Stimulated activated CD4-positive, alpha-beta T cell treated with anti-CD3 and anti-CD28 coated beads, Interleukin-2, amount 100 ng/mL, for 24 hours (primary cell): ENCODE measurements at places on chromosomes 4 and X.
A peak's percentile ranks its signal among the peaks of the same experiment; 100 is the strongest.

- no peak for DNase-seq
These were observed 154.9 kb upstream of the CXXC4 start for GRCh38 chr4:104649631-104650030.

DNA sequence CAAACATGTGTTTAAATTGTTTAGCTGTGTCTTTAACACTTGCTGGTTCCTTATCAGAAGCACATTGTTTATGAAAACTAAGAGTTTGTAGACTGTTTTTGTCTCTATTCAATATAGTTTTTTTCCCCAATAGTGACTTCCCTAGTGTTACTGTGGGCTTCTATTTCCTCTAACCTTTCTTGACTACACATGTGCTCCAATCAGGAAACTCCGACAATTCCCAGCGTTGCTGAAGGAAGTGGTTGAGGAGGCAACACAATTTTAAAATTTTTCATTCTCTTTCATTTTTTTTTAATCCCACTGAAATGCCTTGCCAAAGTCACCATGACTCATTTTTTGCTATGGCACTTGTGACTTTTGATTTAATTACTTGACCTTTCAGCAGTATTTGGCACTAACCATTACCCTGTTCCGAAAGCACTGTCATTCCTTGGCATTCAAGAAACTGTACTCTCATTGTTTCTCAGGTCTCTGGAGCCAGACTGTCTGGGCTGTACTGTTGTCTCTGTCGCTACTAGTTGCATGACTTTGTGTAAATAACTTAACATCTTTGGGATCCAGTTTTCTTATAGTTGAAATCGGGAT lies 67.6 kb upstream of the FREM3 start:
- DNase-seq, result no peak

DNA sequence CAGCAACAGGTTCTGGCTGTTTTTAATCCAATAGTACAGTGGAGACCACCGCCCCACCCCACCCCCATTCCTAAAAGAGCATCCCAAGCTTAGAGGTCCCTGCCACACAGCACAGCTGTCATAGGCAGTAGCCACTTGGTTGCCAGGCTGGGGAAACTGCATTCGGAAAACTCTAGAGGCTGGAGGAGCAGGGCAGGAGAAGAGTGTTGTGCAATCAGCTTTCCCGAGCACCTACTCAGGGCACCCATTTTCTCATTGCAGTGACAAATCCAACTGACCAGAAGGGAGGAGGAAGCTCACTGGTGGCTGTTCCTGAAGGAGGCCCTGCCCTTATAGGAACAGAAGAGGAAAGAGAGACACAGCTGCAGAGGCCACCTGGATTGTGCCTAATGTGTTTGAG lies 1.1 kb downstream of the CXCL1 start:
- no peak for DNase-seq

GRCh38 chr4:185112104-185112503 lies 31.0 kb upstream of the SLC25A4 start:
- no peak for DNase-seq

GRCh38 chr4:152063621-152064240 lies 302.9 kb upstream of the GATB start:
- no peak for DNase-seq

GRCh38 chr4:101471201-101471600 lies 123.9 kb upstream of the PPP3CA start:
- no peak for DNase-seq

- no peak for DNase-seq
These were observed 19.8 kb upstream of the PDE5A start for GRCh38 chr4:119648398-119648797.

- no peak for DNase-seq
These were observed 475.9 kb downstream of the PDHA2 start for GRCh38 chr4:96315815-96316214.

- no peak for DNase-seq
These were observed 2.6 kb upstream of the TMEM192 start for GRCh38 chr4:165115301-165115700.

GRCh38 chr4:112664611-112665010 lies 27.7 kb downstream of the LARP7 start:
- no peak for DNase-seq

DNA sequence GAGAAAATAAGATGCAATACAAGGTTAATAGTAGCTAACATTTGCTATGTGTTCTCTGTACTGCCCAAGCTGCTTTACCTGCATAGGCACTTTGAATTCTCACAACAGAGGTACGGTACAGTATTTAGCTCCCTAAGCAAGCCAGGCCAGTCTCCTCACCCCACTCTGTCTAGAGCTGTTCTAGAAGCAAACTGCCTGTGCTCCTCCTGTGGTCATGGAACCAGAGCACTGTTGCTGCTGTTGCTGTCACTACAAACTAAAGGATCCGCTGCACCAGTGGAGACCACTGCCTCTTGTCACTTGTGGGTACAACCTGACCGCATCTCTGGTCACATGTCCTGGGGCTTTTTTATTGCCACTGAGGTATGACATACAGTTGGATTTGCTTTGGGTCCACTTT lies 19.6 kb downstream of the ZNF330 start:
- DNase-seq, result no peak

DNA sequence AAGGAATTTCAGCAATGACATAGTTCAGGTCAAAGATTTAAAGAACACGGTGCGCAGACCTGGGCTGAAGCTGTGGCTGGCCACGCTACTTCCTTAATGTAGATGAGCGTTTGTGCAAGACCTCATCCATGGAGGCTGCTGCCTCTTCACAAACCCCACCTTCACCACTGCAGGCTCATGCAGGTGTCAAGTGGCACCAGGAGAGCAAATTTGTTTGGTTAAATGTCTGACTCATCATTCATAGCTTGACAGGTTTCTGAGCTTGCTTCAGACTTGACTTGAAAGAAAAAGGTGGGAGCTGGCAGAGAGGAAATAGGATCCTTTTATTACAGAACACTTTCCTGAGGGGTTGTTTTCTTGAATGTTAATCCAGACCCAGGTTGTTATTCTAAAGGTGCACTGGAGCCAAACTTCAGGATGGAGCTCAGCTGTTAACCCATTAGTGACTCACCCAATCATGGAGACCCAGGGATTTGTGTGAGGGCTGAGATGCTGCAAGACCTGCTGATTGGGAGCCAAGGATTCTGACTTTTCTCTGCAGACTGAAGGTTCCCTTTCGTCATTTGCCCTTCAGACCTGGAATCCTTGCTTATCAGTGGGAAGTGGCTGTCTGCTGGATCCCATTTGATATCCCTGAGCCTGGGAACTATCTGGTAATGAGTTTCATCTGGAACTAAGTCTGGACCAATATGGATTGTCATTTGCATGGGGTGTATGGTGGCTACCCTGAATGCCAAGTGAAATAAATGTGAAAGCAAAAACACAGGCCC lies 315.3 kb downstream of the PTTG2 start:
- no peak for DNase-seq

DNA sequence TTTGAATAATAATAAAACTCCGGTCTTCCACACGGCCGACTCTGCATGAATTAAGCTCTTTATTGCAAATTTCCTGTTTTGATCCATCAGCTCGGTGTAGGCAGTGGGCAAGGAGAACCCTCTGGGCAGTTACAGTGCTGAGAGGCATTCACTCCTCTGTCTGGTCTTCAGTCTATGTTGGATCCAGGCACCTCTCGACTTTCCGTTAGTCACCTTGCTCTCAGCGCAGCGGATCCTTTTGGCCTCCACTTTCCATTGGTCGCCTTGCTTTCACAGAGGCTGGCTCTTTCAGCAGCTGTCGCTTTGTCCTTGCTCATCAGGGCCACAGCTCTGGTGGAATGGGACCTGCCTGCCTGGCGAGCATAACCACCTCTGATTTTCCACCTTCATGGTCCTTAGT lies 52.9 kb downstream of the TRMT44 start:
- no peak for DNase-seq

DNA sequence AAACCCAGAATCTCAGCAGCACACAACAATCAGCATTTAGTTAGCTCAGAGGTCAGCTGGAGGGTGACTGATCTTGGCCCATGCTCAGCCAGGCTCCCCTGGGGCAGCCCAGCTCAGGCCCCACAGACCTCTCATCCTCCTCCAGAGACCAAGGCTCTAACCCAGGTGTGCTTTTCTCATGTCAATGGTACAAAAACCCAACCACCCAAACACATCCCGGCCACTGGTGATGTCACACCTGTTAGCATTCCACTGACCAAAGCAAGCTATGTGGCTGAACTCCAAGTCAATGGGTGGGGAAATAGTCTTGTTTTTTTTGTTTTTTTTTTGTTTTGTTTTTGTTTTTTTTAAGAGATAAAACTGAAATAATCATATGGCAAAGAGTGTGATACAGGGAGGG lies 77.5 kb downstream of the CYTL1 start:
- DNase-seq, result no peak

DNA sequence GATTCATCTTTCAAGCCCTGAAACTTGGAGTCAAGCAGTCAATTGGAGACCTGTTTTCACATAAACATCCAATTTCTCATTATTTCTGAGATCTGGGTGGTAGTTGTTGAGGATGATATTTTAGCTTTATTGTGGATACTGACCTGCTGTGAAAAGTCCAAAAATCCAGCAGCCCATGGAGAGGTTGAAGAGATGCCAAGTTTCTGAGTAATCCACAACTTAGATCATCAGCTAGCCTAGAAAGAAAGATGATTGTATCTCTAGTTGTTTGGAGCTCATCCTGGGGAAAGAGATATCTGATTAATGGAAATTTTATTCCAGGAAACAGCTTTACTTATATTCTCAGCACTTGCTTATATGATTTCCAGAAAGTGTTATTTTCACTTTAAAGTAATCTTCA lies 48.6 kb upstream of the DCX start:
- DNase-seq, result no peak

DNA sequence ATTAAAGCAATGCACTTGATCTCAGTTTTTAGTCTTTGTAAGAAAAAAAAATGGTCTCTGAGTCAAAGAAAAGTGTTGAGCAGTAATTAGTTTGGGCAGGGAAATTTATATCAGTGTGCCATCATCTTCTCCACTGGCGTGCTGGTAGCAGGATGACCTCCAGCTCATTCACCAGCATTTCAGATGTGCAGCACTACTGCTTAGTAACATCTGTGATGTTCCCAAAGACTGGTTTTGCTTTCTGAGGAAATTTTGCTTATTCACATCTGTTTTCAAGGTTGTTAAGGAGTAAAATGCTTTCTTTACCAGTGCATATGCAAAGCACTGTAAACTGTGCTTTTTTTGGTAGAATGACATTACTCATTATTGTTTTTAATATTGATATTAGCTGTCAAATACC lies 540.4 kb downstream of the TRAM1L1 start:
- no peak for DNase-seq

- DNase-seq, result no peak
These were observed 1.1 kb upstream of the FGF16 start for GRCh38 chrX:77446029-77446585.

- DNase-seq, result peak; percentile 37
These were observed 566 bp downstream of the CORIN start for GRCh38 chr4:47837094-47837907.

DNA sequence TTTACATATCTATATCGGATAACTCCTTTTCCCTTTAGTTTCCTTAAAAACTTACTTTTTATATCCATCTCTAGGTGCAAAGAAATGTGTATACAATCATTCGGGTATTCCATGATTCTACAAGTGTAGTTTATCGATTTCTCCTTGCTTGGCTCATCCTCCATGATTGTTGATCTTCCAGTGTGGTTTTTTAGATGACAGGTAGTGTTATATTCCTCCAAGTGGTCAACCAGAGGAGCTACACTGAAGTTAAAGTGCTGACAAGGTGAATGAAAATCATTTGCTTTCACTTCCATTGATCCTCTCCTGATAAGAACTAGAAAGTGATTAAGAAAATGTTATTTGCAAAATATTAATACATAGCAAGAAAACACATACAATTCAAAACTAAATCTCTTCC lies 38.5 kb downstream of the TMEM156 start:
- no peak for DNase-seq

GRCh38 chrX:31546126-31546525 lies 474.3 kb upstream of the FTHL17 start:
- DNase-seq, result no peak

- DNase-seq, result no peak
These were observed 1622.1 kb downstream of the STIM2 start for GRCh38 chr4:28482580-28483270.

GRCh38 chr4:7361280-7361895 lies 73.3 kb downstream of the PSAPL1 start:
- no peak for DNase-seq

- DNase-seq, result no peak
These were observed 32.9 kb upstream of the TET2 start for GRCh38 chr4:105113800-105114199.

GRCh38 chrX:13473442-13474163 lies 95.8 kb upstream of the EGFL6 start:
- no peak for DNase-seq

DNA sequence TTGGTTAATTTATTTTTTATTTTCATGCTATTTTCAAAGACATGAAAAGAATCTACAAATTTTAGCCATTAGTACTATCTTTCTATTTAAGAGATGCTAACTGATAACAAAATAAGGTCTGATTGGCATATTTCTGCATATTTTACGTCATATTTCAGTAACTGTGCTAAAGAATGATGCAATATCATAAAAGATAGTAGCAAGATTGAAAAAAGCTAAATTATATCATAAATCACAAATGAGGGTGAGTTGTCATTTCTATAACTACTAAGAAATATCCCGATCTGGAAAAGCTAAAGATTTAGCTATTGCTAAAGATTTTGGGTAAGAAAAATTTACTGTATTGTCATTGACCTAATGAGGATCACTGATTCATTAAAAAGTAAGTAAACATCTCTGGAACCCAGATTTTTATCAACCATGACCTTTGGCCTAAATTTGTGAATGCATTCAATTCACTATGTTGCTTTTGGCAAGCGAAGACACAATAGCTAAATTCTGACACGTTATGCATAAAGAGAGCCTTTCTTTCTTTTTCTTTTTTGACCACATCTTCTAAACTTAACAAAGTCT lies 103.6 kb downstream of the HPGD start:
- no peak for DNase-seq

GRCh38 chr4:165079476-165079875 lies 25.8 kb downstream of the TRIM75 start:
- no peak for DNase-seq

GRCh38 chr4:160299608-160300007 lies 1196.7 kb downstream of the RAPGEF2 start:
- no peak for DNase-seq

- DNase-seq, result no peak
These were observed 46.1 kb upstream of the EOLA2 start for GRCh38 chrX:149984411-149984810.

- no peak for DNase-seq
These were observed 575.9 kb downstream of the MID1IP1 start for GRCh38 chrX:39377157-39377556.

DNA sequence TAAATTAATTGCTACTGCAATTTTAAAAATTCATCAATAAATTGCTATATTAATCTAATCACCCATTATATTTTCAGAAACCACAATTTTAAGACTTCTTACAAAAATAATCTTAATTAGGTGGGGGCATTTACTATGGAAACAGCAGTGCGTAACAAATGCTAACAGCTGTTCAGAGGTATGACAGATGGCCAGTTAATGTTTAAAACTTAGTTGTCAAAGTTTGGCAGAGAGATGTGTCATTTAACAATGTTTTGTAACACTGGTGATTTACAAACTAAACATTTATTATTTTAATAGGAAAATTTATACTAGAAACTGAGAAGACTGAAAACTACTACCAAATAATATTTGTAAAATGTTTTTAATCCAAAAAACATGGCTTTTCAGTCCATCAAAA lies 85.2 kb upstream of the GPR34 start:
- no peak for DNase-seq

- peak; percentile 81 for DNase-seq
These were observed at the start of gene DNAJB14 for GRCh38 chr4:99946356-99947189. TSS of gene DNAJB14 (minus strand) at chr4:99946618. CDS start at chr4:99946571, 47 bp downstream.

- DNase-seq, result no peak
These were observed 745.8 kb upstream of the GALNTL6 start for GRCh38 chr4:171067422-171067821.
